ENCODE measurements at places on chromosomes 13 and 19.

DNA sequence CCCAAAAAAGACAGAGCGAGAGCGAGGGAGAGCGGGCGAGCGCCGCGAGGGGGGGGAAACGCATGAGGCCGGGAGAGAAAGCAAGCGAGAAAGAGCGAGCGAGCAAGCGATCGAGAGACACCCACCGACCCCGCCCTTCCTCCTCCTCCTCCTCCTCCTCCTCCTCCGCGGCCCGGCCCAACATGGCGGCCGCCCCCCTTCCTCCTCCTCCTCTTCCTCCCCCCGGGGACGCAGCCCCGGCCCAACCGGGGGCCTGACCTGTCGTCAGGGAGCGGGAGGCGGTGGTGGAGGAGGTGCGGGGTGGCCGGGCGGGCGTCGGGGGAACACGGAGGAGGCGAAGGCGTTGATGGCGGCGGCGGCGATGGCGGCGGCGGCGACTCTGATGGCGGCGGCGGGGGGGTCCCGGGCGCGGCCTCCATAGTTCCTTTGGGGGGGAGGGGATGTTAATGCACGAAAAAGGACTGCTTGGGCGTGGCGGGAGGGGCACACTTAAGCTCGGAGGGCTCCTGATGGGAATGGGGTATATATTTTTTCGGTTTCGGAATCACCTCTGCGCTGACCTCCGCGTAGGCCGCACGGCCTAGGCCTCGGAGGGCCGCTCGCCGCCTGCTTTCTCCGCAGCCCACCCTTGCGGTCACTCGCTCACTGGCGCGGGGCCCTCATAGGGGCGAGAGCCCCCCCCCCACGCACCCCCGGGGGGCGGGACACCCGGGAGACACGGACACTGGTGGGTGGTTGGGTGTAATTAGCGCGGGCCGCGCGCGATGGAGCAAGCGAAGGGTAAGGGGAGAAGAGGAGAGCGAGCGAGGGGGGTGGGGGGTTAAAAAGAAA lies 1.2 kb downstream of the ZC3H4 start:
- DNase-seq, result peak; percentile 73

GRCh38 chr13:73720216-73720840 lies 413.9 kb downstream of the KLF12 start:
- DNase-seq, result no peak

DNA sequence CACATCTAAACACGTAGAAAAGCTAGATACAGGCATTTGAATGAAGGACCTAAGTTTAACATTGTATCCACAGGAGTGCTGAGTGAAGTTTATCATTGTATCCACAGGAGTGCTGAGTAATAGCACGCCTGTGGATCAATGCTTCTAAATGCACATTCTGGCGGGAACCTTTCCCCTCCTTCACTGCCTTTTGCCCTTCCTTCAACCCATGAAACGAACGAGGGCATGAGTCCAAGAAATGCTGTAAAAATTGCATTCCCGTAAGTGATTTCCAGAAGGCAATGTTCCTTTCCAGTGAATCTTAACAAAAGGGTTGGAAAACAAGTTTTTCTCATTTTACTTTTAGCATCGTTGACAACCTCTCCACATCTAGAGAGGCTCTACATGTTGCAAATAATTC lies 88.1 kb downstream of the ZDHHC20 start:
- no peak for DNase-seq

GRCh38 chr19:16425019-16425418 lies 46.8 kb downstream of the EPS15L1 start:
- no peak for DNase-seq

DNA sequence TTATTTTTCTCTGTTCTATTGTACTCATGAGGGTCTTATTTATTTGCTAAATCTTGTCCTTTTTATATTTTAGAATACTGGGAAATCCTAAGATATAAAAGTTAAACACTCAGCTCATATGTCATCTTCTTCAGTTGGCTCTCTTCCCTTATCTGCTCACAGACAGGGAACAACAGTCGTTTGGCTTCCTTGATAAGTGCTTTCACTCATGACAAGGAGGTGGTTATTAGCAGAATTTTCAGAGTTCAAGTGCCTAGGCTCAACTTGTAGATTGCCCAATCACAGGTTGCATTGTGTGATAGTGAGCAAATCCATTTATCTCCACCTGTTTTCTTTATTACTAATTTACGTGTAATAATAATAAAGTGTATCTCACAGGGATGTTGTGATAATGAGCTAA lies 620.3 kb upstream of the PCDH20 start:
- peak; percentile 96 for DNase-seq

- DNase-seq, result no peak
Measured at GRCh38 chr19:46995492-46995891, 24.1 kb upstream of the NPAS1 start.

- no peak for DNase-seq
Measured at GRCh38 chr19:8233370-8233769, 24.2 kb downstream of the CERS4 start.

DNA sequence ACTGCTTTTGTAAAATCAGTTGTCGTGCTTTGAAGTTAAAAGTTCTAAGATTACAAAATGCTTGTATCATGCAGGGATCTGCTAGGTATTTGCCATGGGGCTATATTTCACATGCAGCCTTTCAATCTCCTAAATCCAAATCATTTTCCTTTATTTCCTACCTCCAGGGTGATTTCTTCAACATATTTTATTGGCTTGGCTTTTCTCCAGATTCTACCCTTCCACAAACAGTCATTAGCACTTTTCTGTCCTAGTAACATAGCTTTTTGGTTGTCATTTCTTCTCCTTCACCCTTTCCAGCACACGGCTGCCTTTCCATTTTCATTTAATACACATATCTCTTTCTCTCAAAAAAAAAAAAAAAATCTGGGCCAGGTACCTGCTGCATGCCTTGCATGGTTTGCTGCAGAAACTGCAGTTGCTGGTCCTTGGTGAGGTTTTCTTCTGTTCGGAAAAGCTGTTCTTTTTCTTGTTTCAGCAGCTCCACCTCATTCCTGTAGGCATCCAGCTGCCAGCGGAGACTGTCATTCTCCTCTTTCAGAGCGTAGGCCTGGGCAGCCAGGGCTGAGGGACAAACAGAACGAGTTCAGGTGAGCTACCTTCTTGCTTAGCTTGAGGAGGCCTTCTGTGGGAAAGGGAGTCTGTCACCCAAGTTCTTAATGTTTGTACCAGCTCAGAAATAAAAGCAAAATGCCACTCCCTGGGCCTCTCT lies 274.7 kb downstream of the DNAJC15 start:
- no peak for DNase-seq

DNA sequence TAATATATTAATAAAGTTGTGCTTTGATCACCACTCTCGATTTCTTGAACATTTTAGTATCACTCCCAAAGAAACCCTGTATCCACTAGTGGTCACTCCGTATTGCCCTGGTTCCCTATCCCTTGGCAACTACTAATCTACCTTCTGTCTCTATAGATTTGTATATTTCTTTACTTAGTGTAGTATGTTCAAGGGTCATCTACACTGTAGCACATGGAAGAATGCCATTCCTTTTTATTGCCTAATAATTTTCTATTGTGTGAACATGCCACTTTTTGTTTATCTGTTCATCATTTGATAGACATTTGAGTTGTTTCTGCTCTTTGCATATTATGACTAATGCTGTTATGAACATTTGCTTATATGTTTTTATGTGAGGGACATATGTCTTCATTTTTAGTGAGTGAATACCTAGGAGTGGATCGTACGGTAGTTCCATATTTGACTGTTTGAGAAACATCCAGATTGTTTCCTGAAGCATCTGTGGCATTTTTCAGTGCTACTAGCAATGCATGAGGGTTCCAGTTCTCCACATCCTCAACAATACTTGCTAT lies 254.0 kb downstream of the GPC6 start:
- DNase-seq, result no peak

DNA sequence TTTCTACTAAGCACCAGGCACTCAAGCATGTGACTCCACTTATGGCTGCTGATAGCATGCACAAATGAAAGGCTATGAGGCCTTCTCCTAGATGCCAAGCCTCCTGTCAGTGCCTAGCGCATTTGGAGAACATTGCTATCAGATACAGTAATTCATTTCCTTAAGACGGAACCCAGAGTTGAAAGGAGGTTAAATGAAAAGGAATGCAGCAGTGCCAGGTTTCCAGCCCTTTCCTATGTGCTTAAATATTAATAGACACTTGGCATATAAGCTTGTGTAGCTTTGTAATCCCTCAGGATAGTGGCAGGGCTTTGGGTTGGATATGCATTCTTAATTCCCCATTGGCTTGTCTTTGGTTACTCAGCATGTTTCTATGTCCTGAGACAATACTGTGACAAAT lies 140.1 kb upstream of the FRY start:
- DNase-seq, result no peak

- DNase-seq, result no peak
Measured at GRCh38 chr19:33503030-33503429, 18.6 kb downstream of the PEPD start.

GRCh38 chr19:55484593-55485438 lies at the start of gene NAT14:
Gene NAT14, plus strand, starts transcription at chr19:55485188. Its CDS starts 521 bp downstream, at chr19:55485709.
- peak; percentile 76 for DNase-seq

- no peak for DNase-seq
Measured at GRCh38 chr19:5983367-5983955, 5.5 kb upstream of the RANBP3 start.

- DNase-seq, result no peak
Measured at GRCh38 chr13:30976025-30976424, 43.6 kb downstream of the TEX26 start.

DNA sequence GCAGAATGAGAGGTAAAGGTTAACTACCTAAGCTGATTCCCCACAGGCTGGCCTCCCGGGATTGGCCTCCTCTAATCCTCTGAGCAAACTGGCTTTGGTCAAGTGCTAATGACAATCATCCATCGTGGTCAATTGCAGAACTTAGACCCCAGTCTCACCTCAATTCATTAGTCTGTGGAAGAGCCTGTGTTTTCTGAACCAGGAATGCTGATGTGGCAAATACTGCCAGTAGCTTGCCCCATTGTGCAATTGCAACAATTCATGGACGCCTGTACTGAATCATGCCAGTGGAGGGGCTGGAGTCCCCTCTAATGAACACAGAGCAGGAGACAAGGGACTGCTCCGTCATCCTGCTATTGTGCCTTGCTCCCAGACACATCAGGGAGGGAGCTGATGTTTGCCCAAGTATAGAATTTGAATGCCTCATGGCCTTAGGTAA lies 1256.5 kb downstream of the EFNB2 start:
- DNase-seq, result no peak

- no peak for DNase-seq
Measured at GRCh38 chr13:79448413-79448812, 32.5 kb upstream of the NDFIP2 start.

DNA sequence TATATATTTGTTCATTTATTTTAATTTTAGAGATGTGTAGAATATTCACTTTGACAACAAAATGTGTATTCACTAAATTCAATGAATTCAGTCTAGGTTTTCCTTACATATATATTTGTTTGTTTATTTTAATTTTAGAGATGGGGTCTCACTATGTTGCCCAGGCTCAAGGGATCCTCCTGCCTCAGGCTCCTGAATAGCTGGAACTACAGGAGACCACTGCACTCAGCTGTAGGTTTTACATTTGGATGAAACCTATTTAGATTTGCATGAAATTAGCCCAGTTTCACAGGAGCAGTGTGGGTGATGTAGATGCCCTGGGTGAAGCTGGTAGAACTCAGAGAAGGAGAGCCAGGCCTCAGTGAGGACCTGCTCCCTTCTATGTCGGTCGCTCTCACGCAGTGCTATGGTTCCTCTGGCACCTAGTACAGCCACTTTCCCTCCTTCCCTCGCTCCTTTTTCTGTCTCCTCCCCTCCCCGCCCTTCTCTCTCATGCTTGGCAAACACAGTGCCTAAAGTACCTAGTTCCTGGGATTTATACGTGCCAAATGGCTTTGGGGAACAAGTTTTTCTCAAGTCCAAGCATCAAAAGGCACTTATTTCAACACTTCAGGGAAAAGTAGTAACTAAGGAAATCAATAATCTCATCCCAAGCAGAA lies 14.7 kb upstream of the HMGB1 start:
- DNase-seq, result no peak

DNA sequence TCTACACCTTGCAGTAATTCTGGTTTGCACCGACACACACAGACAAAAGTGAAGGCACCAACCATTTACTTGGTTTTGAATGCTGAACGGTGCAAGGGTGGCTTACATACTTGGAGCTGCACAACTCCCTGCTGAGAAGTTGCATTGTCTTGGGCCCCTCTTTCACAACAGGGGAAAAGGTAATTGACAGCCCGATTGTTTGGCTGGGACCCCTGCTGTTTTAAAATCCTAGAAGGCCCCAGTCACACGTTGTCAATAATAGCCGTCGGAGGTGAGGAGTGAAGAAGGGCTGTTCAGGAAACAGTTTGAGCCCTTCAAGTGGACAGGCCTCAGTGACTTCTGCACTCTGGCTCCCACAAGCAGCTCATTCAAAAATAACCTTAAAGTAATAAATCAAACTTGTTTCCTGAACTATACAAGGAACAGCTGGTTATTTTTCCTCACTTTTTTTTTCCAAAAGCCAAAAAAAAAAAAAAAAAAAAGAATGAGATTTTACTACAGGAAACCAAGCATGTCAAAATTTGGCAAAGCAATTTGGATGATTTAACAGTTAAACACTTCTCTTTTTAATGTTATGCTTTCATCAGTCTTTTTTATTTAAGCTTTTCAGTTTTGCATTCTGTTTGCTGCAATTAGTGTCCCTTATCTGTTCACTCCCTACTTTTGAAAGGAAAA lies 19.0 kb upstream of the SPRY2 start:
- no peak for DNase-seq

DNA sequence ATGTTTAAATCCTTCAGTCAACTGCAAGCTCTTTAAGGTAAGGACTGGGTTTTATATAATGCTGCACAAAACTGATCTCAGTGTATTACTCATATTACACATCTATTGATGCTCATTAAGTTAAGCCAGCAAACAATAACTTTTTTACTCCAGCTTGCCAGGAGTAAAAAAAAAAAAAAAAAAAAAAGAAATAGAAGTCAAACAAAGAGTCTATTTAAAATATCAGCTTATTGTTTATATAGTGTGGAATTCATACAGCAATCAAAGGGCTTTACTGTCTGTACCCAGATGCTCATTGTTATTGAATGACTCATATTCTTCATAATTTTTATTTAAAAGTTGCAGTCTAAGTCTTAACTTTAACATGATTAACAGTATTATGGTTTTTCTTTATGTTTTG lies 21.8 kb upstream of the KBTBD7 start:
- no peak for DNase-seq

- DNase-seq, result no peak
Measured at GRCh38 chr13:75440100-75440499, 41.9 kb downstream of the TBC1D4 start.

- no peak for DNase-seq
Measured at GRCh38 chr19:39150807-39151600, 25.4 kb downstream of the PAK4 start.

DNA sequence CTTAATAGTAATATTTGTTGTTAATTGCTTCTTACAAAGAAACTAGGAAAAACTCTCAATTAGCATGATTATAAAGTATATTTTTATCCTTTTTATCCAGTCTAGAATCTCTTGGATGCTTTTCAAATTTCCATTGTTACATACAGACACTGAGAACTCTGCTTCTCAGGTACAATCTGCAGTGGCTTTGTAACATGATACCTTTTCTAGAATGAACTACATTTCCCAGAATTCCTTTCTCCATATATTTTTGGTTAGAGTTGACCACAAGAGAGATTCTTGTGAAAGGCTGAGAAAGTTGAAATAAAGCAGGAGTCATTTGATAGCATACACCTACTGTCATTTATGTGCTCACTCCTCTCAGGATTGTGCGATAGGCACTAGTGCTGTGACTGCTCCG lies 148.6 kb downstream of the SLITRK6 start:
- DNase-seq, result no peak

GRCh38 chr13:74825152-74825937 lies 656.6 kb downstream of the TBC1D4 start:
- DNase-seq, result no peak
